ENCODE measurements at places on chromosomes 6 and 20.

GRCh38 chr6:6494677-6495076 lies 93.8 kb upstream of the LY86 start:
- DNase-seq = no peak

GRCh38 chr6:154962753-154963152 lies 32.4 kb upstream of the TIAM2 start:
- DNase-seq = no peak

DNA sequence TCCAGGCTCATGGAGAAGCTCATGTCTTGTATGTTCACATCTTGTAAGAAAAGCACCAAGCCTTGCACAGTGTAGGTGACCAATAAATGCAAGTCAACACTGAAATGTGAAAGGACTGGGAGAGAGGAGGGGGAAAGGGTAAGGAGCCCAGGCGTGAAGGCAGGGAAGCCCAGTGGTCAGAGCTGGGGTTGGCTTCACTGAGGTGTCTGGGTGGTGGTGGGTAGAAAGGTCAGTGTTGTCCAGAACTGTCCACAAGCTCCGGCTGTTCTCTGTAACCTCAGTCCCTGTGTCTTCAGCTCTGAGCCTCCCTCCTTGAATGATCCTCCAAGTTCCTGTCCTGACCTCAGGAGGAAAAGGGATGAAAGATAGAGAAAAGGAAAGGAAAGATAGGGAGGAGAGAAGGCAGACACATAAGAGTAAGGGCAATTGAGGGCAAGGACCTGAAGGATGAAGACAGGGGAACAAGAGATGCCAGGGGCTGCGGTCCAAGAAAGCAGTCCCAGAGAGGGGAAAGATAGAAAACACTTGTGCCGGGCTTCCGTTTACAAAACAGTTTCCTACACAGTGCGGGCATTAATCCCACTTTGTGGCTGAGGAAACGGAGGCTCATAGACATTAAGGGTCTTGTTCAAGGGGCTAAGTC lies 2.4 kb upstream of the TNXB start:
- DNase-seq = peak; percentile 49

DNA sequence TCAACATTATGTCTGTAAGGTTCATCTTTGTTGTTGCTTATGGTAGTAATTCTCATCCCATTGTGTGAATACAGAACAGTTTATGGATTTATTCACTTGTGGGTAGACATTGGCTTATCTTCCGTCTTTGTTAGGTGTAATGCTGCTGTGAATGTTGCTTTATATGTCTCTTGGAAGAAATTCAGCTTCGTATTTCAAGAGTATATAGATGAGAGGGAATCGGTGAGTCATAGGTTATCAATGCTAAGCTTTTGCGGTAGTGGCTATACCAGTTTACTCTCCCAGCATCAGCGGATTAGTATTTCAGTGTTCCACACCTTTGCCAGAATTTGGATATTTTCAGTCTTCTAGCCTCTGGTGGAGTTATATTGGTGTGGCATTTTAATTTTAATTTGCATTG lies 77.8 kb downstream of the ZFAND3 start:
- DNase-seq = no peak

- DNase-seq = no peak
Measured at GRCh38 chr6:132167929-132168892, 217.0 kb upstream of the CCN2 start.

DNA sequence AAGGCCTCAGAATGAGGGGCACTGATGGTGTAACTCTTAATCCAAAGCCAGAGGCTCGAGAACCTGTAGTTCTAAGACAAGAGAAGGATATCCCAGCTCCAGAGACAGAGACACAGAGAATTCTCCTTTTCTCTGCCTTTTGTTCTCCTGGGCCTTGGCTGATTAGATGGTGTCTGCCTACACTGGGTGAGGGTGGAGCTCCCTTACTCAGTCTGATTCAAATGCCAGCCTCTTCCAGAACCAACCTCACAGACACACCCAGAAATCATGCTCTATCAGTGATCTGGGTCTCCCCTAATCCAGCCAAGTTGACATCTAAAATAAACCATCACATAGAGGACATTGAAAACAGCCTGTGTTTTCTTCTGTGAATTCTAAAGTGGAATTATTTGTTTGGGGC lies 68.0 kb upstream of the SMIM28 start:
- no peak for DNase-seq

DNA sequence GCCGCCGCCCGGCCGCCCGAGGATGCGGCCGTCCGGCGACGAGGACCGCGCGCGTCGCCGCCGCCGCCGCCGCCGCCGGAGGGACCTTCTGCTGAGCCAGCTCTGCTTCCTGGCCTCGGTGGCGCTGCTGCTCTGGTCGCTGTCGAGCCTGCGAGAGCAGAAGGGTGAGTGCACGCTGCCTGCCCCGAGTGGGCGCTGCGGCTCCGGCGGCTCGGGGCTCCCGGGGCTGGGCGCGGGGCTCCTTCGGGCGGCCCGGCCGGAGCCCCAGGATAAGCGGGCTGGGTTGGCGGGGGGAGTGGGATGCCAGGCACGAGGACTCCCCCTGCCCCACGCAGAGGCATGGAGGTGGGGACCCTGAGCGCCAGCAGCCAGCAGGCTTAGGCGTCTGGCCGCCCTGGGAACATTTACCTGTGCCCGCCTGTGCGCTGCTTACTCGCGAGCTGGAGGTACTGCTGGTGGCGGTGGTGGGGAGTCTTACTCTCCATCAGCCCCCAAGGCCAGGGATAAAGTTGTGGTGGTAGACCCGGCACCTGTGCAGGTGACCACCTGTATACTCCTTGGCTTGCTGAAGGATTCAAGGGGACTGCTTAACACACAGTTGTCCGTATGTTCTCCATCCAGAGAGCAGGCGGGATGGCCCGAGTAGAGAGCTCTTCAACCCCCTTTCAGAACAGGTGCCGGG lies 520 bp downstream of the SLC24A3 start:
- peak; percentile 35 for DNase-seq

DNA sequence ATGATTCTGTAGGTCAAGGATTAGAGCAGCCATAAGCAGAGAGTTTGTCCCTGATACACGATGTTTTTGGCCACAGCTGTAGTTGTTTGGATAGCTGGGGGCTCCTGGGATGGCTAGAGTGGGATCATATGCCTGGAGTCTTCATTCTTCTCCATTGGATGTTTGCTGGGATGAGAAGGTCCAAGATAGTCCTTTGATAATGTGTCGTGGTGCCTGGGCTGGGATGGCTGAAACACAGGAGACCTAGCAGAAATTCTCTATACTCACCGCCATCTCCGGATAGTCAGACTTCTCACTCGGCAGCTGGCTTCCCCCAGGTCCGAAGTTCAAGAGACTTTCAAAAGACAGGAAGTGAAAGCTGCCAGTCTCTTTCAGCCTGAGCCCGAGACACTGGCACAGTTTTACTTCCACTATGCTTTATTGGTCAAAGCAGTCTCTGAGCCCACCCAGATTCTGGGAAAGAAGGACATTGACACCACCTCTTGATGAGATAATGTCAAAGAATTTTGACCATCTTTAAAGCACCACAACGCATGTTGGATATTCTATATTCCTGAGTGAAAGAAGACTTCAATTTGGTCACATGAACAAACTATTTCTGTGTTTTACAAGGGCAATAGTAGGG lies 16.0 kb downstream of the MARCKS start:
- DNase-seq = no peak

DNA sequence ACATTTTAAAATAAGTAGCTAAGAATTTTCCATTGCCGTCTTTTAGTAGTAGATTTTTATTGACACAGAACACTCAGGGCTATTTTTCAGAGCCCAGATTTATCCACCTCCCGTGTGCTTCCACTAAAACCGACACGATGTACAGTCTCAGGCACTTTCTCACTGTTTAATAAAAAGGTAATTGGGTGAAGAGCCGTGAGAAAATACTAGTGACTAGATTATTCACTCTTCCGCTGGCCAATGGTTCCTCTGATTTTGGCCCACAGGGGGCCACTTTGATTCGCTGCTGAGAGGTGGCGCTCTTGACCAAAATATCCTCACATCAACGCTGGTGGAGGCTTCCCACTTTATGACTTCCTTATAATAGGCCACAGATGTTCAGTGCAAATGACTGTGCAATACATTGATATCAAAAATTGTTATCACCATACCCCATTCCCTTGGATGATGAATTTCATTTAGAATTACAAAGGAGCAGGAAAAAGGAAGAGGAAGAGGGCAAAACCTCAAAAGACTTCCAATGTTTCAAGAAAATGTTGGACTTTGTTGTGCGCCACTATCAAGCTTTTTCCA lies 12.3 kb upstream of the HDDC2 start:
- DNase-seq = peak; percentile 81

GRCh38 chr6:85756982-85757381 lies 114.3 kb upstream of the SYNCRIP start:
- peak; percentile 22 for DNase-seq

DNA sequence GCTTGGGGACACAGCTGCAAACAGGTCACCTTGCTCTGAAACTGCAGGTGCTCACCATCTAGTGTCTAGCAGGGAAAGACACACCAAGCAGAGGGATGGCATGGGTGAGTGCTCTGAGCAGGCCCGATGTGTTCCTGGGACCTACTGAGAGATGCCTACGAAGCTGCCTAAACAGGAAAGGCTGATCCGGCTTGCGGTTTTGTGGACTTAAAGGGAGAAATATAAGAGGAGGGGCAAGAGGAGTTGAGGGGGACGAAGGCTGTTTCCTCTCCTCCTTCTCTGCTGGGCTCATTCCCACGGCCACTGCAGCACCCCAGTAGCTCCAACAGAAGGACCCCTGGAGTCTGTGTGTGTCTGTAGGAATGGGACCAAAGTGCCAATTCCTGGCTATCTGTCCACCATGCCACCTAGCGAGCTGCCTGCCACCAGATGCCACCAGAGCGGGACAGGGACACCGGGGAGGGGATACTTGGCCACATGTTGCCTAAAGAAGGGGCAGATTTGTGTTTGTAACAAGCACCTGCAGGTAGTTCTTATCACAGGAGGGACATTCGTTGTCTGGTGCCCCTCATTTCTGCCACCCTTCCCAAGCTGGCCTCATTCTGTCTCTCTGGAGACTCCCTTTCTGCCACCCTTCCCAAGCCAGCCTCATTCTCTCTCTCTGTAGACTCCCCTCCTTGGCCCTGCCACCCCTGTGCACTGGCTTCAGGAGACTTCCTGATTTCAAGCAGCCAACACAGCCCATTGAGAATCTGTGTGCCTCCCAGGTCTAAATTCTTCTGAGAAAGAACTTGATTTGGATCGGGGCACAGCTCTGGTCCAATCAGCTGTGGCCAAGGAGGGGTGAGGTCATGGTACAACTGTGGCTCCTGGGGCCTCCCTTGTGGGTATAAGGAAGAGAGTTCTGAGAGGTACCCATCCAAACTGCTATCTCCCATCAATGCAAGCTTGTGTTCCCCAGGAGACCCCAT lies 221.8 kb downstream of the ANKRD60 start:
- no peak for DNase-seq
